ENCODE measurements at places on chromosomes 3 and 15.
A peak's percentile ranks its signal among the peaks of the same experiment; 100 is the strongest.

DNA sequence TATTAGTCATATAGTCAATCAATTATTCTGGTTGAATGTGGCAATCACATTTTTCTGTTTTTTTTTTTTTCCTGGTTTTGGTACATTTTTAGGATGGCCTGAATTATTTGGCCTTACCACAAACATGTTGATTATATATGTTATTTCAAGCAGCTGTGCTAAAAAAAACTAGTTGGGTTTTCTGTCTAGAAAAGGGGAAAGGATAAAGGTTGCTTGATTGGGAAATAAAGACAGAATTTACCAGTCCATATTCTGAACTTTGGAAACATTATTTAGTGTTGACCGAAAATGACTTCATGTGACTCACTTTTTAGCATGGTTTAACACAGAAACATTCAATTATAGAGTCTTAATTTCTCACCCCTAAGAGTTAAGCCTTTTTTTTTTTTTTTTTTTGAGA, 8.1 kb downstream of the MORF4L1 start:
- DNase-seq, result no peak

DNA sequence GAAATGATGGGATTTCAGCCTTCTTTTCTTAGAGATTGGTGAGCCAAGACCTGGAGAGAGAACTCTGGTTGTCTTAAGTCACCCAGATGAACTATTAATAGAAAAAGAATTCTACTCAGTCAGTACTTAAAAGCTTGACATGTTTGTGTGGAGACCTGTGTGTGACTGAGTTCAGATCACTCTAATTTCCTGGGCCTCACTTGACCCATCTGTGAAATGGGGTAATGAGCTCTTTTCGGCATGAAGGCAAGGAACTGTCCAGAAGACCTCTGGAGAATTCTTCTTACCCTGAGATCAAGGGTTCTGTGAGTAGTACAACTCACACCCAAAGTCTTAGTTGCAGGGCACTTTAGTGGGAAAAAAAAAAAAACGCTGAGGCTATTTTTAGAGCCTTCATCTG, 92.9 kb downstream of the LPP start:
- no peak for DNase-seq

DNA sequence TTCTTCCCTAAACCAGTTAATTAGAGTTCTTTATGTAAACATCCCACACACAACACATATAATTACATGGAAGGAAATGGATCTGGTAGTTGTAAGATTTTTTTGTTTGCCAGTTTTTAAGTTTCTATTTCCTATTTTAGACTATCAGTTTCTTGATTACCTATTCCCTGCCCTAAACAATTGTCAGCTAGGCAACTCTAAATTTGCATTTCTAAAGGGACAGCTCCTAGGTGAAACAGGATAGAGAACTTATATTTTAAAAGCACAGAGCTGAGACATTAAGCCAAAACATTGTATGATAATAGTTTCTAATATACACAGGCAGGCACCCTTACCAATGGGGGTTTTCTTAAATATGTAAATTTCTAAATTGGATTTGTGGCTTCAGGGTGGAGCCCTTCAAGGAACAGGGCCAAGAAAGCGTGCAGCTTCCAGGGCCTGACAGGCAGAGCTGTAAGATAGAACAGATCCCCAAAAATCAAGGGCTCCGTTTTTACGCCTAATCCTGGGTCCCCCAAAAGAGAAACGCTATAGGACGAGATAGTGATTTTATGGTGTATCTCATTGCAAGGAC, 8.9 kb downstream of the LEKR1 start:
- DNase-seq, result no peak

DNA sequence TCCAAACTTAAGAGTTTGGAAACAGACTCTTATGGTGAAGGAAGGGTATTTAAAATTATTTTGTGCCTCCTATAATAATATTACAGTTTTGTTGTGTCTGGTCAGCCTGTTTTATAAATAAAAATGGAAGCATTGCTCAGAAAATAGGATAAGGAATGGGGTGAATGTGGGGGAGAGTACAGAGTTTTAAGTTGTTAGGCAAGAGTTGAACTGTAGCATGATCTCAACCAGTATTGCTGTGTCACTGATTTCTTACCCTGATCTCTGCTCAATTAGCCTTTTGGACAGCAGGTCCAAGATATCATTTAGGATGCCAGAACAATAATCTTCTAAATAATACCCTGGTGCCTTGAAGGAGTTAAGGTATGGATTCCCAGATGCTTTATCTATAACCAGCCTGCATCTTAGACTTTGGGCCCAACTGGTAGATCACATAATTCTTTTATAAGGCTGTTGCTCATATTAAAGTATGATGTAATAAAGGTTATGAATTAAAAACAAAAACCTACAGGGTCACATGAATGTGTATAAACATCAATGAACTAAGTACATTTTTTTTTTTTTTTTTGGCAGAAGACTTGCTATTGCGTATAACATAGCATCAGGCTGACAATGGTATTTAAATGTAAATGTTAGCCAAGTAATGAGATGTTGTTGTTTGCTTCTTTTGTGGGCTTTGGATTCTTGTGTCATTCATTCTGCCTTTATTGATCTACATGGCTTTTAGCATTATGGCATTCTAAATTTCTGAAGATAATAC, 70.0 kb downstream of the MITF start:
- DNase-seq, result no peak

- DNase-seq, result no peak
Observed at GRCh38 chr15:32919749-32920414, 202.1 kb downstream of the GREM1 start.

DNA sequence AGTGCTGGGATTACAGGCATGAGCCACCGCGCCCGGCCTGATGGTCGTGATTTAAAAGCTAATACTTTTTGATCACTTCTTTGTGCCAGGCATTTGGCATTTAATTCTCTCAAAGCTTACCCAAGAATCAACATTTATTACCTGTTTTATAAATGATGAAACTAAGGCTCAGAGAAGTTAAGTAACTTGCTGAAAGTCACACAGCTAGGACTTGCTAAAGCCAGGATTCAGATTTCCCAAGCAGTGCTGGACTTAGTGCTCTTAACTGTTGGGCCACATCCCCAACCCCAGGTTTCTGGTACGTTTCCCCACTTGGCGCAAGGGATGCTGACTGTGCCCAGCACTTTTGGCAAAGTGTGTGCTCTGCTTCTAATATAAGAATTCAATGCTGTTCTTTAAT, 10.5 kb downstream of the GRK7 start:
- no peak for DNase-seq

GRCh38 chr3:46675843-46676567, 17.5 kb downstream of the ALS2CL start:
- no peak for DNase-seq

GRCh38 chr3:141804447-141804777, 41.2 kb downstream of the GRK7 start:
- no peak for DNase-seq

DNA sequence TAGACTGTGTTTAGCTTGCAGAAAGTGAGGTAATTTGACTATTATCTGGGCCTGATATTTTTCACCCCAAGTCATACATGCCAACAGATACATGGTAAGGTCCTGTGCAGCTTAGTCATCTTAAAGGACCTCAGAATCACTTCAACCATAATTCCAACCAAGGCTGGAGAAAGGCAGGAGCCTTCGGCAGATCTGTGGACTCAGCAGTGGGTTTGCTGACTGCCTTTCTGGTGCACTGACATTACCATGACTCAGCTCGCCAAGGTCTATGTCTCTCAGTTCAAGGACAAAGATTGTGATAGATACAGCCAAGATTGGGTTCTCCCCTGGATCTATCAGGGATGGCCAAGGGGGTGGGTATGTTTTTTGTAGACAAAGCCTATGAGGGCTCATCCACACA, 32.7 kb downstream of the LYZL4 start:
- DNase-seq, result no peak

DNA sequence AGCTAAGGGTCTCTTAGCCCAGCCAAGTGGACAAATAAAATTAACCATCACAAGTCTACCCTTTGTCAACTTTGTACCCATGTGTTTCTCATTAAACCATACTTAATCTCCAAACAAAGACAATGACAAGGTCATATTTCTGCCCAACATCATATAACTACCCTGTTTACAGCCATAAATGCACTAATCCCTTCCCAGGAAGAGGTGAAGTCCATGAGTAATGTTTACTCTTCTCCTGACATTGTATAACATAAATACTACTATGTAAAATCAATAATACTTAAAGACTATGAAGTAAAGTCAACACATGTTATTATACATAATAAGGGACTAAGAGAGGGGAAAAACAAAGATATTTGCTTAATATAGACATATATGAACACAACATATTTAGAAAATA, 38.5 kb upstream of the FAN1 start:
- peak; percentile 54 for DNase-seq

DNA sequence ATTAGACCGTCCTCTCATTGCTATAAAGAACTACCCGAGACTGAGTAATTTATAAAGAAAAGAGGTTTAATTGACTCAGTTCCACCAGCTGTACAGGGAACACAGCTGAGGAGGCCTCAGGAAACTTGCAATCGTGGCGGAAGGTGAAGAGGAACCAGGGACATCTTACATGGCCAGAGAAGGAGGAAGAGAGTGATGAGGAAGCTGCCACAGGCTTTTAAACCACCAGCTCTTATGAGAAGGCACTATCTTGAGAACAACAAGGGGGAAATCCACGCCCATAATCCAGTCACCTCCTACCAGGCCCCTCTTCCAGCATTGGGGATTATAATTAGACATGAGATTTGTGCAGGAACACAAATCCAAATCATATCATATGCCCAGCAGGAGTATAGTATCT, 138.5 kb downstream of the ALCAM start:
- DNase-seq, result no peak

DNA sequence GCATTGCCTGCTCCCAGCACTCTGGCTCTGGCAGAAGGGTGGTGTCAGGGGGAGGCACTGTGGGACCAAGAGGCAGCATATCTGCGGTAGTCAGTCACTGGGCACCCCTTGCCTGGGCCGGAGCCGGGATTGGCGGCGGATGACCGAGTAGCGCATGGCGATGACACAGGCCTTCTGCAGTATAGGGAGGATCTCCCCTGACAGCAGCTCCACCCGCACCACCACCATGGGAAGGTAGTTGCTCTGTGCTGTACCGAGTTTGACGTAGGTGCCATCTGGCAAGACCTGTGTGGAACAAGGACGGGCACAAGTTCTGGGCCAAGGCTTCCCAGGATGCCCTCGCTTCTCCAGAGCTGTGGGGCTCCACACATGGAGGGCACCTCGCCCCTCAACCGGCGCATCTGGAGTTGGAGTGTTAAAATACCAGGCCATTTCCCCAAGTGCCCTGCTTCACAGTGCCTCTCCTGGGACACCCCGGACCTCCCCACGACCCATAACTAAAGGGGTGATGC, 6.6 kb downstream of the ACOX2 start:
- DNase-seq, result no peak

- DNase-seq, result no peak
Observed at GRCh38 chr3:192062186-192062585, 601.2 kb downstream of the PYDC2 start.

DNA sequence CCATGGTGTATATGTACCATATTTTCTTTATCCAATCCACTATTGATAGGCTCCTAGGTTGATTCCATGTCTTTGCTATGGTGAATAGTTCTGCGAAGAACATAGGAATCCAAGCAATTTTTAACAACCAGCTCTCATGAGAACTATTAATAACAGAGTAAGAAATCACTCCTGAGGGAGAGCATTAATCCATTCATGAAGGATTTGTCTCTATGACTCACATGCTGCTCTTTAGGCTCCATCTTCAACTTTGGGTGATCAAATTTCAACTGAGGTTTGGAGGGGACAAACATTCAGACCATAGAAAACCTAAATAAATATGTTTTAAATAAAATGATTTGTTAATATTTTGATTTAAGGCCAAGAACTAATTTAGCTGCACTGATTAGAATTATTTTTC, 147.4 kb downstream of the NSUN3 start:
- no peak for DNase-seq

- peak; percentile 64 for DNase-seq
Observed at GRCh38 chr3:58520403-58521335, 16.3 kb downstream of the ACOX2 start.

GRCh38 chr3:170802164-170803151, 67.5 kb downstream of the RPL22L1 start:
- DNase-seq, result no peak

DNA sequence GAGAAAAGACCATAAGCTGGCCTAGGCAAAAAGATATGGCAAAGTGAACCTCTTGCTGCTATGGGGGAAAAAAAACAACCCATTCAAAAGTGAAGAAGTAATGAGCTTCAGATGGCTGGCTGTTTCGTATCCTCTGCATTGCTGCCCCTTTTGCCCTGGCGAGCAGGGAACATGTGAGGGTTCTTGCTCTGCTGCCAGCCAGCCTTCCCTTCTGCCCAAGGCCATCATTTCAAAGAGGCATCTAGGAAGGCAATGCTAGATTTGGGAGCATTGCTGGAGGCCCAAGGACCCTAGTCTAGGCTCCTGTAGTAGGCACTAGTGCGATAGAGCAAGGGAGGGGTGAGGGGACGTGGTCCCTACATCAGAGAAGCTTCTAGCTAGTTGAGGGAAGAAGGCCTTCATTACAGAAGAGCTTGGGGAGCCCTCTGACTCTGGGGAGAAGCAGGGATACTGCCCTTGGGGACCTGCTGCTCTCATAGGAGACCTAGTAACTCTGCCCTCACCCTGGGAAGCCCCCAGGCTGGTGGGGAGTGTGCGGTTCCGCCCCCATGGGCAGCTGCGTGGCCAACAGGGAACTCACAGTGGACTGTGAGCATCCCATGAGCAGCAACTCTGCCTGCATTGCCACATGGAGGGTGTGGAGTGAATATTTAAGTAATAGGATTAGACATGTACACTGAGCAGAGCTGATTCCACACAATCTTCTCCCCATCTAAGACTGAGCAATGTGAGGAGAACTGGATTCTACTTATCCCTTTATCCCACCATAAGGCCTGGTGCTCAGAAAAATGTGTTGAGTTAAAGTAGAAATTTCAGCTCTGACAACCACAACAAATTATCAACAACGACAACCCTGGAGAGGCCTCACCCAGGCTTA, 21.3 kb downstream of the ITGA11 start:
- DNase-seq, result no peak

DNA sequence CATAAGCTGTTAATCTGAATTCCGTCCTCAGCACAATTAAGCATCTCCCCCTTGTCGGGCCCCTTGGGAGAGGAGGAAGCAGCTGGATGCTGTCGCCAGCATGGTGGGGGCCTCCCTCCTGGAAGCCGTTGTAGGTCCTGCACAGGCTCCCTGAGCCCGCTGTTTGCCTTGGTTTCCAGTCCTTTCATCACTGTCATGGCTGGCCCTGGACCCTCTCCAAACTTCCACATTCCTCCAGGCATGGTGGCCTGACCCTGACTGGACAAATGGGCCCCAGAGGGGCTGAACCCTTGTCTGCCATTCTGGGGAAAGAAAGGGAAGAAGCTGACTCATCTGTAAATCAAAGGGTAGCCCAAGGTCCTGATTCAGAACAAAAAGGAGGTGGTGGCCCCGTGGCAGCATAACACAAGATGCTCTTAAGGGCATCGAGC, 300.5 kb upstream of the LRRFIP2 start:
- DNase-seq, result no peak

DNA sequence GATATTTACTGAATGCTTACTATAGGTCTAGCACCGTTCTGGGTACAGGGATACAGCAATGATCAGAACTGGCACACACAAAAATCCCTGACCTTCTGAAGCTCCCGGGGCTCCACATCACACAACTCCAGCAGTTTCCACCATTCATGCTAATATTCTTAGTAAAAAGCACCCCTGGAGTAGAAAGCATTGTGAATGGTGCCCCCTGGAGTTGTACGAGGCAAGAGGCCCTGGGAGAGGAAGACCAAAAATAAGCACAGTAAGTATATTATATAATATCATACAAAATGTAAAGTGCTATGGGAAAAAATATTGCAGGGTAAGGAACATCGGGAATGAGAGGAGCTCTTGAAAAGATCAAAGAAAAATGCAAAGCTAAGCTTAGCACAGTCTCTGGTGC, 790 bp upstream of the SRGAP3 start:
- no peak for DNase-seq
